GM23338 (cell line): ENCODE measurements at places on chromosomes 16 and 17.

- DNase-seq: no peak
These were observed 24.8 kb upstream of the MPRIP start for GRCh38 chr17:17017343-17018014.

- DNase-seq: no peak
These were observed 203.3 kb downstream of the CYLD start for GRCh38 chr16:50945171-50945570.

DNA sequence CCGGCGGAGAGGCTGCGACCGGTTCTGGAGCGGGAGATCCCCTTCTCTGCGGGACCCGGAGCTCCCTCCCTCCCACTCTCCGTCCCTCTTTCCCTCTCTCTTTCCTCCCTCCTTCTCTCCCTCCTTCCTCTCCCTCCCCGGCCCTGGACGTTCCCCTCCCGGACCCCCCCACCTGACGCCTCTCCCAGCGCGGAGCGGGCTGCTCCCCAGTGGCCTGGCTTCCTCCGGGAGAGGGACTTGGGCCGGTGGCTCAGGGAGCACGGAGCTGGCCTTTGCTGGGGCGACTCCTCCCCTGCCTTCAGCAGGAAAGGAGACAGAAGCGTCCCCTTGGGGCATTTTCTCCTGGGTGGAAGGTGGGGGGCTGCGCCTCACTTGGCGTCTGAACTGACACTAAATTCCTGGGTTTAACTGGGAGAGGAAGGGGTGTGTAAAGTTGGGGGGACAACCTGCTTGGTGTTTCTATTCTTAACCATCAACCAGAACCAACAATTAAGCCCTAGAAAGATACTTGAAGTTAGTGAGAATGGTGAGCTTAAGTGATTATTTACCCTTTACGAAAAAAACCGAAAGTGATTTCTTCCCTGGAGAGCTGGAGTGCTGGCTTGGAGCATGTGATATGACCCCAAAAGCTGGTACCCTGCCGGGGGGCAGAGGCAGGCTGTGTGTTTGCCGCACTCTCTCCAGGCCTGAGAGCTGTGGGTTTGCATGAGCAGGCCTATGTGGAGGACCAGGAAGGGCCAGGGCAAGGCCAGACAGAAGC is 775 bp downstream of the SPIRE2 start:
- DNase-seq: peak; percentile 64

GRCh38 chr16:49474741-49475140 is 101.1 kb downstream of the C16orf78 start:
- no peak for DNase-seq

DNA sequence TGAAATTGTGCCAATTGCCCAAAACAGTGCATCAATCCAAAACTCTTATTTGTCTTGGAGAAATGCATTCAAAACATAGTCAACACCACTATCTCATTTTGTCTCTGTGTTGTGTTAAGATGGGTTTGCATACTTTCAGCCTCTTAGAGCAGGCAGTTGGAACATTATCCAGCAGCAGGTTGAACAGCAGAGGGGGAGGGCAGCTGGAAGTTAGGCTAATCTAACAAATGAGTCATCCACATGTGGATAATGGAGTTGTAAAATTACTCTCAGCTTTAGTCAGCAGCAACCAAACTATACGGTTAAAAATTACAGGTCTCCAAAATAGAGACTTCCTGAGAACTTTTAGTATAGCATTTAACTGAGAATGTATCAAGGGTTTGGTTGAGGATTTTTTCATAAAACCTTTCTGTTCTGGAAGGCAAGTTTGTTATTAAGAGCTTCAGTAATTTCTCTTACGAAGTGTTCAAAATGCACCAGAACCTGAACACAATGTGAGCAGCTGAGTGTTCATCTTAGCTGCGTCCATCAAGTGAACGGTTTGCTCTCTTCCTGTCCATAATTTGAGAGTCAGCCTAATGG is 46.3 kb downstream of the PRKCA start:
- DNase-seq: no peak

- peak; percentile 71 for DNase-seq
These were observed 150.3 kb downstream of the ASIC2 start for GRCh38 chr17:33142705-33143299.

GRCh38 chr17:40611840-40612474 is 35.7 kb downstream of the SMARCE1 start:
- DNase-seq: no peak
